ENCODE measurements at places on chromosomes 4 and X.

DNA sequence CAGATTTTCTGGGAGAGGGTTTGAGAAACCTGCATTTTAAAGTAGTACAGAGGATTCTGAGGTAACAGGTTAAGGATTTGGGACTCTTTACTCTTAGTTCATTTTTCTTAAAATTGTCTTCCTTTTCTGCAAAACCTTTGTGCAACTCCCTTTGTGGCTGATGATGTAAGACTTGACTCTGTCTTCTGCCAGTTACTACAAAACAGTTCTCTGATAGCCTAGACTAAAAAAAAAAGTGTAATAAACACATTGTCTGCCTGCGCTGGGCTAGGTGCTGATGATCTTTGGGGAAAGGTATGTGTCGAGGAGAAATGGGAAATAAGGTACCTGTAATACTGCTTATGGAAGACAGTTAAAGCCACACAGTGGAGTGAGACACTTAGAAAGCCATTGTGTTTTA lies 28.7 kb downstream of the IL13RA1 start:
- no peak for DNase-seq

DNA sequence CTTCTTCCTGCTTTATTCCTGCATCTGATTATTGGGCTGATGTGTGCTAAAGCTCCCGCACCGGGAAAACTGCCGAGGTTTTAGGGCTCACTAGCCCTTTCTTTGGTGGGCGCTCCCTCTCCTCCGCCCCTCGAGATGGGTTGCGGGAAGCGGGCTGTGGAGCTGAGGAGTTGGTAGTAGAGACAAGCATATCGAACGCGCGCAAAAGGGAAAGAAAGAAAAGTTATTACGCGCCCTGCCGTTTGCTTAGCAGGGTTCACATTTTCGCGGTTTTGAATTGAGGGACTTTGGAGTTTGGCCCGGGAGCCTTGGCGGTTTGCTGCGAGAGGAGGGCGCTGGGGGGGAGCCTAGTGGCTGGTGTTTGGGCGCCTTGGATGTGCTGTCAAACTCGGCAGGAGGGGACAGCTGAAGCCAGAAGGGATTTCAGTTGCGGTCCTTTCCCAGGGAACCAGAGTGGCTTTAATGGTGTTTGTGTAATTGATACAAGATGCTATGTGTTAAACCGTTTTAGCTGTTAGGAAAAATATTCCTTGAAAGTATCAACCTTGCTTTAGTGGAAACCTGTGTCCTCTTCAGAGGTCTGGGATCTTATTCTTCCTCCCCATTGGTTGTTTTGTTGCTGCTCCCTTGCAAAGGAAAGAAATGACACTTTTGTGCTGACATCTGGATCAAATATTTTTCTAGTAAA lies 1.1 kb downstream of the GAB1 start:
- peak; percentile 74 for DNase-seq

GRCh38 chrX:105711805-105712204 lies 110.5 kb upstream of the NRK start:
- DNase-seq = no peak

DNA sequence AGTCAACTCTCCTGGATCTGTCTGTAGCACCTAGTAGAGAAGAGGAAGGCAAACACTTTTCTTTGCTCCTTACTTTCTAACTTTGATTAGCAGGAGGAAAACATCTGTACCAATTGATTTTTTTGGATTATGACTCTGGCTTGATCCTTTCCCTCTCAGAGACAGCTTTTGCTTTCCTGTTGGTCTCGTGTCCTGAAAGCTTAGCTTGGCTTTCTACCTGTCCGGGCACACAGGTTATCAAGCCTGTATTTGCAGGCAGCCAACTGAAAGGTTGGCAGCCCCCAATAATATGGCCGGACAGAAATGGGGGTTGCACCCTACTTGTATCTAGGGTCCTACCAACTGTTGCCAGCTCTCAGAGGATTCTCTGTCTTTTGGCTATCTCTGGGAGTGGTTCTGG lies 43.1 kb upstream of the LAMP2 start:
- DNase-seq = no peak

GRCh38 chr4:173746424-173746823 lies 216.4 kb upstream of the HAND2 start:
- no peak for DNase-seq

DNA sequence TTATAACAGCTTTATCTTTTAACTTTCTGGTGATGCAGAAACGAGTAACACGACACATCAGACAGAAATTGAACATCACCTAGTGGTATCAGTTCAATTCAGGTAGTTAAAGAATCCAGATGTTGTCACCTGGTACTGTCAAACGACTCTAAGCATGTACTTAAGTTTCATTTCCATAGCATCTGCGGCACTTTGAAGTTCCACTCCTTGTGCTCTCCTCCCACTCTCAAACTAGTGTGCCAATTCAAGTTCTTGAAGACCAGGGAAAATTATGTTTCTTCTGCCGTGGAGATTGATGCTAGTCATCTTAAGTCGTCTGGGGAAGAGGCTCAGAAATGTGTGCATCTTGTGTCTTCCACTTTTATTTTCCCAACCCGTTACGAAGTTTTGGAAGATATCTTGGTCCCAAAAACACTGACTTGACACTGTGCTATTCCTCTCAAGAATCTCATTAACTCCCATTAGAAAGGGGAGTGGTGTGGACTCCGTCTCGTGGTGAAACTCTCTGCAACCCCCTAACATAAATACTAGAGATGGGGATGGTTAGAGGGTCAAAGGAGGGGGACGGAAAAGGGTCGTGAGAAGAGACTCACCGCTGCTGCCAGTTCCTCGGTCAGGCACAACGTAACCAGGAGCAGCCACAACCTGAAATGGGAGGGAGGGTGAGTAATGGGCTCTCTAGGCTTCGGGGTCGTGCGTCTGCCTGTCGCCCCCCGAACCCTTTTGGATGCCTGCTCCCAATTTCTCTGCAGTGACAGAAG lies 693 bp downstream of the COL4A6 start:
- DNase-seq = no peak

All from foreskin fibroblast (primary cell).